ENCODE measurements at places on chromosomes 6 and 20.

DNA sequence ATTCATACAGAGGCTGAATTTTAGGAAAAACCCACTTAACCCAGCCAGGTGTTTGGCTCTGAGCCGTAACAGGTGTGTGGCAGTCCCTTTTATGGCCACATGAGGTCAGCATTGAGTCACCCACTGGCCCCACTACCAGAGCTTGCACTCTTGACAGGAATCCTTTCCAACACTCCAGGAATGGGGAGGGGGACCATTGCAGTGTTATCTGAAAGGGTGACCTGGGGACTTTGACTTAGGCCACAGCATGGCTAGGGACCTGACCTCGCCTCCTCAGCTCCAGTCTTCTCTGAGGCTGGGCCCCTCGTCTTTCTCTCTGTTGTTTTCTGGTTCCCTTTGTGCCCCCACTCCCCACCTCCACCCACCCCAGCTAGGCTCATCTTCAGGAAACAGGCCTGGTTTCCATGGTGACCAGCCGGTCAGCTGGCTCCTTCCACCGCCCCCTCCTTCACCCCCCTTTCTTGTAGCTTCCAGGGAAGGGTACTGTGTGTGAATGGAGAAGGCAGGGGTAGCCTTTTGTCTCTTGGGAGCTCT lies 2.1 kb upstream of the TMEM151B start:
- no peak for DNase-seq

DNA sequence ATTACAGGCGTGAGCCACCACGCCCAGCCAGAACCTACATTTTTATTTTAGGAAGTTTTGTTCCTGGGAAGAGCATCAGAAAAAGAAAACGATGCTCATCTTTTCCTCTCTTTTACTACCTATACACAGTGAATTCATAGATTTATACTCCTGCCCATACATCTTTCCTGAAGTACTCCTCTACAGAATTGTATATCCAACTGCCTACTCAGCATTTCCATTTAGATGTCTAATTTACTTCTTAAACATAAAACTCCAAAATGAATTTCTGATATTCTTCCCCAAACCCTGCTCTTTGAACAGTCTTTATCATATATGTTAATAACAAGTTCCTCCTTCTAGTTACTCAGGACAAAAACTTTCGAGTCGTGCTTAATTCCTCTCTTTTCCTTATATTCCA lies 39.8 kb upstream of the RSPO3 start:
- DNase-seq, result no peak

DNA sequence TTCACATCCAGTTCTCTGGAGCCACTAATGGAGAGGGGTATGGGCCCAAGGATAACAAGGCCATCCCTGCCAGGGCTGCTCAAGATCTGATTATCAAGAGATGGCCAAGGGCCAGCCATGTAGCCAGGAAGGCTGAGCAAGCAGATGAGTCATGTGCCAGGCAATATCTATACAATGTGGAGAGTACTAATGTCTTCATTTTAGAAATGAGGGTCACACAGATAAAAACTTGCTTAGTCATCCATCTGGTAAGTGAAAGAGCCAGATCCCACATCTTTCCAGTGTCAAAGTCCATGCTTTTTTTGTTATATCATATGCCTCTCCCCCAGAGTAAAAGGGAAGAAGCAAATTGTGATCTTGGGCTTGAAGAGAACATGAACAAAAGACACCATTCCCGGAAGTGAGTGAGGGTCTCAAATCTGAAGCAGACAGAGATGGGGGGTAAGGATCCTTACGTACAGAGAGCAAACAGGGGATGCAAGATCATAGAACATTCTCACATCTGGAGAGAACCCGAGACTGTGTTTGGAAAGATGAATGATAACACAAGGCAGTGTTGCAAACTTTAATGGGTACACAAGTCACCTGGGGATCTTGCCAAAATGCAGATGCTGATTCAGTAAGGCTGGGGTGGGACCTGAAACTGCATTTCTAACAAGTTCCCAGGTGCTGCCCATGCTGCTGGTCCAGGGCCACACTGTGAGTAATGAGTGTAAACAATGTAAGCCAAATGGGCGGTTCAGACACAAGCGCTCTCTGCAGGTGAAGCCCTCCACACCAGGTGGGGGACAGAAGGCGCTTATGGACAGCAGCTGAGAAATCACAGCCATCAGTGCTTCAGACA lies 20.0 kb upstream of the GSTA3 start:
- DNase-seq, result no peak

GRCh38 chr20:6007094-6007528 lies 46.7 kb downstream of the LRRN4 start:
- DNase-seq, result no peak

- no peak for DNase-seq
These were observed 19.6 kb downstream of the DYNLT1 start for GRCh38 chr6:158624684-158625682.

GRCh38 chr6:169971081-169971861 lies 219.8 kb downstream of the ERMARD start:
- DNase-seq, result no peak

DNA sequence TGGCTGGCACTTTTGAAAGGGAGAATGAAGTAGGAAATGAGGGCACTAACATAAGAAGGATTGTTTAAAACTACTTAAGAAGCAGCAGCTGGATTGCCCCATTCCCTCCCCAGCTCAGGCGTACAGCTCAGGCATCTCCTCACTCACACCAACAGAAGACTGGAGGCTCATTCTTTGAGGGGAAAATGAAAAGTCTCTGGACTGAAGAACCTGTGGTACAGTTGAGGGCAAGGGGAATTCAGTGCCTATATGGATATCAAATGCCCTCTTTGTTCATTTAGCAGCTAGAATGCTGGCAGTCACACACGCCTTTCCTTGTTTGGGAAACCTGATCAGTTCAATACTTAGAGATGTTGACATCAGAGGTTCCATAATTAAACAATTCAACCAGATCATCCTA lies 502.1 kb upstream of the SOX4 start:
- DNase-seq, result no peak

GRCh38 chr20:35699957-35700624 lies 886 bp downstream of the ROMO1 start:
- no peak for DNase-seq

- no peak for DNase-seq
These were observed 50.2 kb downstream of the ARHGAP18 start for GRCh38 chr6:129659590-129660345.

GRCh38 chr20:56451056-56451765 lies 17.2 kb upstream of the RTF2 start:
- DNase-seq, result no peak

DNA sequence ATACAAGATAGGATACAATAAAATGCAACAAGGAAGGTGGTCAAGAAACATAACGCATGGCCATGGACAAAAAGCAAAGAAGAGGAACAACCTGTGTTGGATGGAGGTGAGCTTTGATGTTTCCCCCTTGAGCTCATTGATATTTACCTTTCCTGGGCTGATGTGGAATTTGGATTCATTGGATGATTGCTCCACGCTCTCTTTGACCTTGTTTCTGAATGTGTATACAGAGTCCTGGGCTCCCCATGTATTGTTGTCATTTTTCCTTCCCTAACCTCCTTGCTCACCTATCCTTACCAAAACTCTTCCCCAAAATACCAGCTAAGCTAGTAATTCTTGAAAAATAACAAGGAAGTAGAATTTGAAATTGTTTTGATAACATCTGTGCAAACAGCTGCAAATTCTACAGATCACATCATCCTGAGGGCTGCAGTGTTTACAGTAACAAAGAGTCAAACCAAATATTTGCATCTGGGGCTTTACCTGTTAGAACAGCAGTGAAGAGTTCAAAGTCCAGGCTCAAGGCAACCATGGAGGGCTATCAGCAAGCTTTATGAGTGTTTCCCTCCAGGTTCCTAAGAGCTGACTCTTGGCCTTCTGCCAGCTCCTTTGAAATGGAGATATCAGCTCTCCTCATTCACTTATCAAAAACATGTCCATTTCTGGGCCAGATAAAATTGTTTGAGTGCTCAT lies 214.3 kb upstream of the MARCKS start:
- no peak for DNase-seq

- no peak for DNase-seq
These were observed 4.8 kb downstream of the COL19A1 start for GRCh38 chr6:69871107-69871506.

DNA sequence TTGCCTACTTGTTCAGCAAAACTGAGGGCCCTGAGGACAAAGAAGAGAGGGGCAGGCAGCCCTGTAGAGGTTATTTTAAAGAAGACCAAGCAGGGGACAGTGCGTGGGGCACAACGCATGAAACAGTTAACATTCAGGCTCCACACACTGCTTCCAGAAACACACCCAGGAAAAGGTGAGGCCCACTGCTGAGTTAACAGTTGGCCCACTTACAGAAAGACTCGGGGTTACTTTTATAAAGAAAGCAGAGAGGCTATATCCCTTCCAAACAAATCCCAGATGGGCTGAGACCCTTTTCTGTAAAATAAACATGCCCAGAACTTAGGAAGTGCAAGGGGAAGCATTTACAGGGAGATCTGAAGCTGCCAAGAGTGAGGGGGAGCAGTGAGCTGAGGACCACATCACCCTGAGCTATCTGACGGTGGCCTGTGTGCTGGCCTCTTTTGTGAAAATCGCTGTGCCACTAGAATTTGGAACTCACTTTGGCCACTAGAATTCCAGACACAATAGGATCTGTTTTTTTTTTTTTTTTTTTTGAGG lies 49.8 kb upstream of the SSTR4 start:
- DNase-seq, result no peak

GRCh38 chr6:138454981-138455706 lies 44.1 kb downstream of the NHSL1 start:
- DNase-seq, result no peak

DNA sequence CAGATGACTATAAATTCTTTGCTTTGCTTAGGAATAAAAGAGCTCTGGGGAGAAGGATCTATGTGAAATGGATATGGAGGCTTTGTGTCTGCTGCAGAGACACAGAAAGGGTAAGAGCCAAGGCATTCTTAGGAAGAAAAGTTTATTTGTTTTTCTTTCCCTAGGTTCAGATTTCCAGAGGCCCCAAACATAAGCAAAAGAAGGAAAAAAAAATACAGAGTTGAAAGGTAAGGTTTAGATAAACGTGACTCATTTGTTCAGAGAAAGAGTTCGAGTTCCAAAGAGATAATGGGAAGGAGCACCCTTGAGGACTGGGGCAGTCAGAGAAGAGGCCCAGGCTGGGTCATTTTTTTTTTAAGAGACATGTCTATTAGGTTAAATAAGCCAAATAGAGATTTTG lies 27.4 kb upstream of the BMP5 start:
- DNase-seq, result no peak

DNA sequence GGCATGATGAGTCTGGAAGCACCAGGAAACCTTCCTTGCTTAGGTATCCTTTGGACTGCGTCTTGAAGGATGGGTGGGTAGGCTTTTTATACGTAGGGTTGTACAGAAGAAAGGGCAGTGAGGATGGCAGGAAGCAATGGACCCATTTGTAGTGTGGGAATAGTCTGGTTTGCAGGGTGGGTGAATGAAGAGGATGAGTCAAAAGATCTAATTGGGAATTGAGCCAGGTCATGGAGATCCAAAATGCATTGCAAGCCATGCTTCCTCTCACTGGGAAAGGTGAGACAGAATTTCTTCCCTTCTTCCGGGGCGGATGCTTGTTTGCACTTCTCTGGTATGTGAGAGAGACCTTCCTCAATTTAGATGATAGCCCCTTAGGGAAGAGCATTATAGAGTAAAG lies 10.1 kb upstream of the BTBD3 start:
- no peak for DNase-seq

GRCh38 chr6:134873500-134874388 lies 76.2 kb downstream of the ALDH8A1 start:
- DNase-seq, result no peak

GRCh38 chr6:156839591-156840001 lies 62.4 kb downstream of the ARID1B start:
- DNase-seq, result no peak

DNA sequence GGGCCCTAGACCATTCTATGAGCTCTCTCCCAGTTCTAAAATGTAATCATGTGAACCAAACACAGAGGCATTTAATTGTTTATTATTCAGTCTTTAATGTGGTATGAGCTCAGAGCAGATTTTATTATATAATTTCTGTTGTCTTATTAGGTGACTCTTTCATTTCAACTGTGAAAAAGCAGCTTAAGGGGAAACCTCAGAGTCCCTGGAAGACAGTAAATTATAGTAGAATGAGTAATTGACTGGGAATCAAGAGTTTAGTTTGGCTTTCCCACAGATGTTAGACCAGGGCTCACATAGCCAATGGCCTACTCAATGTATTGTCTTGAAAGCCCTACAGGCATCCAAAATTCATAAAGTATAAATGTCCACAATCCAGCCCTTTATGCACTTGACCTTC lies 390.4 kb upstream of the SLC35B3 start:
- DNase-seq, result no peak

GRCh38 chr20:57514273-57514751 lies 10.6 kb downstream of the CTCFL start:
- no peak for DNase-seq

GRCh38 chr6:138567052-138567451 lies 67.8 kb upstream of the NHSL1 start:
- DNase-seq, result no peak

Measured in activated CD4-positive, alpha-beta T cell treated with anti-CD3 and anti-CD28 coated beads, Interleukin-2, amount 50 U/mL, for 24 hours (primary cell).